ENCODE measurements at places on chromosomes 13 and 19. TPM values are rescaled to one million over a fixed set of nuclear protein-coding genes. Genes with fewer than 3 reads are reported as not detected.

The CEACAM6 gene
- total RNA-seq: not detected

The FCGBP gene
- not detected for total RNA-seq

The LPAR6 gene
- total RNA-seq: 17.9 TPM

The GGN gene
- 0.80 TPM for total RNA-seq

The FGF9 gene
- not detected for total RNA-seq

The CNOT3 gene
- total RNA-seq: 19.6 TPM

The ONECUT3 gene
- total RNA-seq: not detected

The TMEM238 gene
- not detected for total RNA-seq

The WASF3 gene
- 23.0 TPM for total RNA-seq

The C1QTNF9 gene
- total RNA-seq: not detected

The KIR3DL1 gene
- total RNA-seq: not detected

The KLC3 gene
- not detected for total RNA-seq

The FLT3 gene
- total RNA-seq: not detected

The FFAR1 gene
- not detected for total RNA-seq

The NCAN gene
- total RNA-seq: not detected

The BRCA2 gene
- 27.1 TPM for total RNA-seq

The ZNF524 gene
- 9.0 TPM for total RNA-seq

The ZNF560 gene
- 0.07 TPM for total RNA-seq

The IGFL1 gene
- not detected for total RNA-seq

The PRSS57 gene
- not detected for total RNA-seq

The KLHL1 gene
- total RNA-seq: not detected

The ZNF534 gene
- total RNA-seq: not detected

The SULT2A1 gene
- total RNA-seq: not detected

The KLK6 gene
- total RNA-seq: 0.14 TPM

The GIPR gene
- not detected for total RNA-seq

The ZNF439 gene
- 0.29 TPM for total RNA-seq

The DCLK1 gene
- 3.5 TPM for total RNA-seq

The SHISA2 gene
- 5.5 TPM for total RNA-seq

The CEACAM16 gene
- not detected for total RNA-seq

The FCAR gene
- not detected for total RNA-seq

The ZNF260 gene
- total RNA-seq: 22.7 TPM

The CD33 gene
- not detected for total RNA-seq

The CA11 gene
- total RNA-seq: 0.27 TPM

The CD79A gene
- not detected for total RNA-seq

The CYP4F8 gene
- not detected for total RNA-seq

The KLK7 gene
- not detected for total RNA-seq

The ENOX1 gene
- 11.0 TPM for total RNA-seq

The KDELR1 gene
- total RNA-seq: 80.3 TPM

The ZNF66 gene
- 6.0 TPM for total RNA-seq

The TNNT1 gene
- total RNA-seq: 2.9 TPM

The TLE2 gene
- total RNA-seq: 13.7 TPM

The CEACAM20 gene
- total RNA-seq: not detected

The ZNF737 gene
- total RNA-seq: 12.6 TPM

The RYR1 gene
- under 0.01 TPM for total RNA-seq

The CEACAM3 gene
- total RNA-seq: not detected

The RDH8 gene
- total RNA-seq: not detected

The AKAP8 gene
- total RNA-seq: 22.4 TPM

The KANK3 gene
- 9.3 TPM for total RNA-seq
